ENCODE measurements at places on chromosomes 7 and 10.

GRCh38 chr7:83021032-83021431, 141.7 kb downstream of the PCLO start:
- DNase-seq: no peak

GRCh38 chr7:140656548-140657515, 15.9 kb upstream of the ADCK2 start:
- no peak for DNase-seq

DNA sequence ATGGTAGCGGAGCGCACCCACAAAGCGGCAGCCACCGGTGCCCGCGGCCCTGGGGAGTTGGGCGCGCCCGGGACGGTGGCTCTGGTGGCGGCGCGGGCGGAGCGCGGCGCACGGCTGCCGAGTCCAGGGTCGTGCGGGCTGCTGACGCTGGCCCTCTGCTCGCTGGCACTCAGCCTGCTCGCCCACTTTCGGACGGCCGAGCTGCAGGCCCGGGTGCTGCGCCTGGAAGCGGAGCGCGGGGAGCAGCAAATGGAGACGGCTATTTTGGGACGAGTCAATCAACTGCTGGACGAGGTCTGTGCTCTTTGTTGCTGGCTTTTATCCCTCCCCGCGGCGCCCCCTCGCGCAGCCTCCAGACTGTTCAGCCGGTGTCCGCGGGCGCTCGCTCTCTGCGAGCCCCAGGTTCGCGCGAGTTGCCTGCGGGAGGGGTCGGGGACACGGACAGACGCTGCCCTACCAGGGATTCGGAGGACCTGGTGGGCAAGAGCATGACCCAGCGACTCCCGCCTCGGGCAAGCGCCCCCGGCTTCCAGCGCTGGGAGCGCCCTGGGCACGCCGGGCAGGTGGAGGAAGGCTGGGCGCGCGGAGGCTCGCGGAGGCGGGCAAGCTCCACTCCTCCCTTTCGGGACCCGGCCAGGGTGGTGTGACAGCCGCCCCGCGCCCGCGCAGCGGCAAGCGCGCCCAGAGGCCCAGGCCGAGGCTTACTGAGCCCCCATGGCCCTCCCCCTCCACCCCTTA, 887 bp downstream of the COL13A1 start:
- DNase-seq: no peak

DNA sequence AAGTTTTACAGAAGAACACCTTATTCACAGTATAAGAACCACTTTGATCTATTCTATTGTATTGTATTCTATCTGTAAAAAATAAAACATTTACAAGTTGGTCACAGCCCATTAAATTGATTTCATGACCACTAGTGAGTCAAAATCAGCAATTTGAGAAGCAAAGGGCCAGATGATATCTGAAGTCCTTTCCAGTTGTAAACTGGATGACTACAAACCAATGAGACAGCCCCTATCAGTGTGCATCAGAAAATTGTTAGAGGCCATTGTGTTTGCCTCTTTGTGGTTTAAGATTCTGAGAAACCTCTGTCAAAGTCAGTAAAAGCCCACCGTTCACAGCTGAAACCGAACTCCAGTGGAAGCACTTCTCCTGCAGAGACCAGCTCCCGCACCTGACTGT, 54.8 kb downstream of the TBXAS1 start:
- no peak for DNase-seq

DNA sequence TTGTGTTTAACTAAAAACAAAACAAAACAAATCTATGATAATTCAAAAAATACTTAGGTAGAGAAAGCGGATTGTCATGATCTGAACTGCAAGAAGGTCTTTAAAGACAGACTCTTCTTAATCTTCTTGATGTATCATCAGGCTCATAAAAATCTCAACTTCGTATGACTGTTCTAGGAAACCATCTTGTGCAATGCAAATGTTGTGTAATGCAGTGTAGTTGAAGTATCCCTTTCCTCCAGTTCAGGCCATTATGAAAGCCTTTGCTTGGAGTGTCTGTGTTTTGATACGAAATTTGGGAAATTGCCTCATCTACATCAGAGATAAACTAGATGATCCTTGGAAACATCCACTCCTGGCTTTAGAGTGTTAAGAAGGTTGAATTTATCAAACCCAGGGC, 30.9 kb downstream of the CDK1 start:
- no peak for DNase-seq

GRCh38 chr7:77258014-77258413, 58.4 kb upstream of the FGL2 start:
- DNase-seq: no peak

GRCh38 chr10:25059990-25060389, 43.6 kb downstream of the THNSL1 start:
- DNase-seq: no peak

All from COR-L47 (cell line).